ENCODE measurements at places on chromosomes 2 and 18. TPM values are rescaled to one million over a fixed set of nuclear protein-coding genes. Genes with fewer than 3 reads are reported as not detected.

Gene ERLEC1
- total RNA-seq: 50.9 TPM

Gene ANKRD30BL
- 0.22 TPM for total RNA-seq

Gene HOXD8
- total RNA-seq: 13.9 TPM

Gene DSG4
- total RNA-seq: not detected

Gene DPP10
- 0.27 TPM for total RNA-seq

Gene EDAR
- total RNA-seq: 0.04 TPM

Gene GREB1
- 7.2 TPM for total RNA-seq

Gene PSTPIP2
- 2.0 TPM for total RNA-seq

Gene ZNF385B
- 3.9 TPM for total RNA-seq

Gene VSNL1
- total RNA-seq: 2.3 TPM

Gene PCARE
- 0.09 TPM for total RNA-seq

Gene SLC30A3
- total RNA-seq: 0.18 TPM

Gene MEMO1
- total RNA-seq: 30.8 TPM
